ENCODE measurements at places on chromosomes 11 and 22. TPM values are rescaled to one million over a fixed set of nuclear protein-coding genes. Genes with fewer than 3 reads are reported as not detected.

The CBY1 gene
- 22.7 TPM for total RNA-seq

The TRIM49 gene
- not detected for total RNA-seq

The CASP1 gene
- total RNA-seq = 29.9 TPM

The GRM5 gene
- 0.07 TPM for total RNA-seq

The TUBA8 gene
- 11.5 TPM for total RNA-seq

The DDTL gene
- total RNA-seq = 0.60 TPM

The MPZL2 gene
- 135 TPM for total RNA-seq

The CCDC34 gene
- total RNA-seq = 6.7 TPM

The SLN gene
- total RNA-seq = not detected

The GTF2H1 gene
- 48.1 TPM for total RNA-seq

The APOL5 gene
- total RNA-seq = not detected

The RAB38 gene
- total RNA-seq = 12.3 TPM

The MYRF gene
- 2.3 TPM for total RNA-seq

The CECR2 gene
- 0.05 TPM for total RNA-seq

The KCNJ11 gene
- total RNA-seq = 0.30 TPM

The FAR1 gene
- 36.0 TPM for total RNA-seq

The ATG13 gene
- total RNA-seq = 82.8 TPM

The P2RX6 gene
- not detected for total RNA-seq

The NF2 gene
- 123 TPM for total RNA-seq

The GVQW3 gene
- not detected for total RNA-seq

The BCO2 gene
- total RNA-seq = 0.40 TPM

The NTM gene
- total RNA-seq = 0.40 TPM

The OSBPL5 gene
- 31.0 TPM for total RNA-seq

The NAALAD2 gene
- total RNA-seq = 0.20 TPM

The OR10AG1 gene
- not detected for total RNA-seq

The PATE4 gene
- not detected for total RNA-seq

The BTBD18 gene
- not detected for total RNA-seq

The TPH1 gene
- total RNA-seq = not detected

The OPCML gene
- not detected for total RNA-seq

The MISFA gene
- total RNA-seq = not detected

Measured in mammary microvascular endothelial cell (primary cell).